ENCODE measurements at places on chromosomes 11 and 22.

GRCh38 chr11:27700351-27701301, at the start of gene BDNF:
Gene BDNF (minus strand): TSS chr11:27700455. CDS start chr11:27658564, 41,891 bp downstream.
- DNase-seq: no peak

DNA sequence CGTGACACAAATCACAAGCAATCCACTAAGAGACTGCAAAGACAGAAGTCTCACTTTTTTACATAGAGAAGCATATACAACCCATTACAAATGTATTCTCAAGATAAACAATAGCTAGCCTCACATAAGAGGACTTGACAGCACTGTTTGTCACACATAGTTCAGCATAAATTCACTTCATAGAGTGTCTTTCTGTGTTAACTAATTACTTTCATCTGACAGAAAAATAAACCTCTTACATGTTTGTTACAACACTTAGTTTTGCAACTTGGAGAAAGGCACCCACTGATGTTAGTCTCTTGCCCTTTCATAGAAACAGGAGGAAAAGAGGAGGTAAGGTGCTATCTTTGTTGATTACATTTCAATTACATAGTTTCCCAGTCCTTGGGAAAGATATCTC, 2221.9 kb upstream of the RAG2 start:
- no peak for DNase-seq

DNA sequence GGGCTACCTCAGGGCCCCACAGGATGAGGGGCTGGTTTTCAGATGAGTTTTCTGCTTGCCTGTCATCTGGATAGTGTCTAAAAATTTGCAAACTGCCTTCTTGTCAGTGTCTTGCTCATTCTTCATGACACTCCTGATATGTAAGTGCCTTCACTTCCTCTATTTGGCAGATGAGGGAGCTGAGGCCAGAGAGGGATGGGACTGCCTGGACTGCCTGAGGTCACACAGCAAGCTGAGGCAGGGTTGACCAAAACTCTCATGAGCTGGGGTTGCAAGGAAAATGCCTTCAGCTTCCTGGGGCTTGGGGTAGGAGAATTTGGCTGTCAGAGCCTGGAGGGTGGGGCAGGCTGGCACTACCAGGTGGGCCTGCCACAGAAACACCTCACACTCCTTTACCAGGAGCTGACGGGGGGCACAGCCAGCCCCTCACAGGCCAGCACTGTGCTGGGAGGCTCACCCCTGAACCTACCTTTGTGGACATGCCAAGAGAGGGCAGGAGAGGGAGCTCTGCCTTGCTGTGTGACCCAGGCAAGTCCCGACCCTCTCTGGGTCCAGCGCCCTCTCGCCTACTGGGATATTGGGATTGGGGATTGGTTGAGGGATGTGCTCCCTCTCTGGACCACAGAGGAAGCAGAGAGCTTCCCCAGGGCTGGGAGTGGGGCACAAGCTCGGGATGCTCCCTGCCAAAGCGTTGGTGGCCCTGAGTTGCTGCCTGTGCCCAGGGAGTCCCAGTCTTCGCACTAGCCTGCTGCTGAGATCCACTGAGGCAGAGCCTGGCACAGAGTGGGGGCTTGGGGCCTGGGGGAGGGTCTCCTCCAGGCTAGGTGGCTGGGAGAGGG, 1.9 kb upstream of the P2RY6 start:
- DNase-seq: peak; percentile 45

GRCh38 chr22:17954860-17955587, 69.3 kb downstream of the MICAL3 start:
- DNase-seq: no peak

GRCh38 chr11:31641477-31642062, 132.0 kb downstream of the ELP4 start:
- DNase-seq: no peak

DNA sequence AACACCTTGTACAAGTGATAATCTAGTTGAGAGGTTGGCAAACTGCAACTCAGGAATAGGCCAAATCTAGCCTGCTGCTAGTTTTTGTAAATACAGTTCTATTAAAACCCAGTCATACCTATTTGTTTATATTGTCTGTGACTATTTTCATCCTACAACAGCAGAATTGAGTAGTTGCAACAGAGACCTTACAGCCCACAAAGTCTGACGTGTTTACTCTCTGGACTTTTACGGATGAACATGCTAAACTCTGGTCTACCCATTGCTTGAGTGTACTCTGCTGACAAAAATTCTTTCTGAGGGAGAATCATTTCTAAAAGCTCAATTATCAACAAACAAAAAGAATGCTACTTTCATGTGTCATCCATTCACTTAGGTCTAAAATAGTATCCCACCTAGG, 287.0 kb downstream of the DYNC2H1 start:
- DNase-seq: no peak

DNA sequence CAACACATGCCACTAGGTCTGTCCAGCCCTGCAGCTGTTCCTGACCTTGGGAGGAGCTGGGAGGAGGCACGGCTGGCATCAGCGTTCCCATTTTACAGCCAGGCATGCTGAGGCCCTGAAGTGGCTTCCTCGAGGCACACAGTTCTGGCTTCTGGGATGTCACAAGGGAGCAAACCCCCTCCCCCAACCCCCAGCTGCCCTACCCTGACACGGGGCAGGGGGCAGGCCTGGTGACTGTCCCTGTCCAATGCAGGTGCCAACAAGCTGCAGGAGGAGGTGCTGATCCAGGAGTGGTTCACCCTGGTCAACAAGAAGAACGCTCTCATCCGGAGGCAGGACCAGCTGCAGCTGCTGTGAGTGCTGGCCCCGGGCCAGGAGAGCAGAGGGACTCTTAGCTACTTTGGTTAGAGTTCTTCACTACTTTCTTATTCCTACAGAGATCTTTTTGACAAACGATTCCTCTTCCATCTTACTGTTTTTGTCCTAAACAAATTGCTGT, 5.3 kb downstream of the KCNK7 start:
- no peak for DNase-seq
